Astrocyte of the spinal cord (primary cell): ENCODE measurements at places on chromosomes 7 and 10.

GRCh38 chr7:116166156-116166555, 44.2 kb upstream of the TES start:
- DNase-seq: peak; percentile 27

DNA sequence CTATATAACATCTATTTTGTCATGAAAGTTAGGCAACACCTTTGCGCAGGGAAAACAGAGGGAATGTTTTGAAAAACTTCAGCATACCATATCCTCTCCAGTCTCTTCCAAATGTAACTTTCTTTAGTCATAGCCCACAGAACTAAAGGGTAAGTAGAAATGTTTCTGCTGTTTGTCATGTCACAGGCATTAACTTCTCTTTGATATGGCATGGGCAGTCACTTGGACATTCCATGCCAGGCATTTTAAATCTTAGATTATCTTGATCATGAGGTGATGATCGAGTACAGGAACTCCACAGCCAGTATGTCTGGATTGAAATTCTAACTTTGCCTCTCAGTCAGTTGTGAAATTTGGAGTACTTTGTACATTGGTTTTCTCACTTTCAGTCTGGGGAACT, 27.5 kb upstream of the ETV1 start:
- peak; percentile 8 for DNase-seq

DNA sequence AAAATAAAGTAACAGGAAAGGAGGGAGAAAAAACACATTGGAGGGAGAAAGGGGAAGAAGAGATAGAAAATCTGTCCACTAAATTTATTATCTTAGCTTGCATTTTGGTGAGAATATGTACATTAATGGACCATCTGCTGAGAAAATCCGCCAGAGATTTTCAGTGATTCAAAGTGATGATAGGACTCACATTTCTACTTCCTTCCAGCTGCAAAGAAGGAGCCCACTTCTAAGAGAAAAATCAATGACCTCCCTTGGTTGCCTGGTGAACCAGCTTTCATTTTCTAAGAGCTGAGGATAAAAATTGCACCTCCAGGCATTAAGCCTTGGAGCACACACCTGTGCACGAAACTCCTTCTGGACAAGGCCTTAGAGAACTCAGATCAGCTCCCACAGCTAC, 404.3 kb downstream of the SFMBT2 start:
- no peak for DNase-seq

DNA sequence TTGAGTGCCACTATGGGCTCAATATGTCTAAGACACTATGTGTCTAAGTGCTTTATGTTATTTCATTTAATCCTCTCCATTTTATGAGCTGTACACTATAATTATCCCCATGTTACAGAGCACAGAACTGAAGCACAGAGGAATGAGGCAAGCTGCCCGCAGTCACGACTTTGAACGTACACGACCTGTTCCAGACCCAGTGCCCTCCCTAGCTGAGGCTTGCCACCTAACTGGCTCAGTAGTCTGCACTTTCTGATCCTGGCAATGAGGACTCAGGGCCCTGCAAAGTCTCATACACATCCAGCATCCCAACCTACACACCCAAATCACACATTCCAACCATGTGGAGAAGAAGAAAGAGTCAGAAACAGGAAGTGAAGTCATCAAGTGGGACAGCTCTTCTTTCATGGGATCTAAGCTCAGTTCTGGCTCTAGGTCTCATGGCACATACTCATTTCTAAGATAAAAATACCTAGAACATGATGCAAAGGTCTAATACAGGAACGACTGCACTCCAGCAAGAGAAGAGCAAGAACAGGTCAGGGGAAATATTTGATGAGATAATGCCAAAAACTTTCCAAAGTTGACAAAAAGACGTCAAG, 42.4 kb upstream of the DDC start:
- no peak for DNase-seq

- DNase-seq: no peak
These were observed 21.8 kb downstream of the BBIP1 start for GRCh38 chr10:110897184-110897583.

- DNase-seq: no peak
These were observed 85.1 kb downstream of the WASHC2A start for GRCh38 chr10:50152792-50153272.
